Lung microvascular endothelial cell (primary cell): ENCODE measurements at places on chromosomes 2 and 18. TPM values are rescaled to one million over a fixed set of nuclear protein-coding genes. Genes with fewer than 3 reads are reported as not detected.

Gene C18orf54
- total RNA-seq: 5.2 and 5.9 TPM in 2 replicates

- peak; percentile 60 for DNase-seq
Measured at GRCh38 chr2:206556357-206556949, 85.8 kb upstream of the FAM237A start.

Gene DOK6
- under 0.01 and 0.20 TPM in 2 replicates for total RNA-seq

Gene FHL2
- 31.4 and 32.9 TPM in 2 replicates for total RNA-seq

- DNase-seq: no peak
Measured at GRCh38 chr2:16755442-16755841, 89.8 kb upstream of the CYRIA start.

Gene FZD7
- total RNA-seq: under 0.01 and 0.20 TPM in 2 replicates
